ENCODE measurements at places on chromosomes 5 and 9. TPM values are rescaled to one million over a fixed set of nuclear protein-coding genes. Genes with fewer than 3 reads are reported as not detected.

Gene ORM2
- not detected for total RNA-seq

Gene FRMD3
- total RNA-seq, result 0.86 TPM

Gene EDIL3
- total RNA-seq, result 6.0 TPM

Gene SLC45A2
- not detected for total RNA-seq

Gene IZUMO3
- total RNA-seq, result not detected

Gene CDH9
- not detected for total RNA-seq

Gene SH3GL2
- total RNA-seq, result not detected

Gene TRIM36
- total RNA-seq, result 1.2 TPM

Gene DPYSL3
- total RNA-seq, result 86.5 TPM

Gene PCDHB15
- total RNA-seq, result 0.35 TPM

Gene MYO10
- 19.0 TPM for total RNA-seq

Gene CCIN
- 0.71 TPM for total RNA-seq

Gene KLHL3
- total RNA-seq, result 1.4 TPM

Gene WDR38
- not detected for total RNA-seq

Gene CMYA5
- 0.89 TPM for total RNA-seq

Gene DOK3
- 1.2 TPM for total RNA-seq

Gene ZNF454
- 0.53 TPM for total RNA-seq

Gene EIF4EBP3
- 3.5 TPM for total RNA-seq

Gene ANKH
- total RNA-seq, result 6.1 TPM

Gene ADAMTSL2
- total RNA-seq, result not detected

Gene SLC27A4
- total RNA-seq, result 19.9 TPM

Gene FOXD4L4
- total RNA-seq, result not detected

Gene PCDHGB2
- 0.53 TPM for total RNA-seq

Gene THBS4
- total RNA-seq, result 0.18 TPM

Gene SLC35A4
- total RNA-seq, result 38.3 TPM

Gene MYOT
- not detected for total RNA-seq

Data from myometrial cell (primary cell).